ENCODE measurements at places on chromosomes 16 and 17. TPM values are rescaled to one million over a fixed set of nuclear protein-coding genes. Genes with fewer than 3 reads are reported as not detected.

The TAC4 gene
- total RNA-seq, result not detected

The SGSH gene
- total RNA-seq, result 149 TPM

- DNase-seq, result no peak
These were observed 58.2 kb downstream of the SHCBP1 start for GRCh38 chr16:46562979-46563378.

DNA sequence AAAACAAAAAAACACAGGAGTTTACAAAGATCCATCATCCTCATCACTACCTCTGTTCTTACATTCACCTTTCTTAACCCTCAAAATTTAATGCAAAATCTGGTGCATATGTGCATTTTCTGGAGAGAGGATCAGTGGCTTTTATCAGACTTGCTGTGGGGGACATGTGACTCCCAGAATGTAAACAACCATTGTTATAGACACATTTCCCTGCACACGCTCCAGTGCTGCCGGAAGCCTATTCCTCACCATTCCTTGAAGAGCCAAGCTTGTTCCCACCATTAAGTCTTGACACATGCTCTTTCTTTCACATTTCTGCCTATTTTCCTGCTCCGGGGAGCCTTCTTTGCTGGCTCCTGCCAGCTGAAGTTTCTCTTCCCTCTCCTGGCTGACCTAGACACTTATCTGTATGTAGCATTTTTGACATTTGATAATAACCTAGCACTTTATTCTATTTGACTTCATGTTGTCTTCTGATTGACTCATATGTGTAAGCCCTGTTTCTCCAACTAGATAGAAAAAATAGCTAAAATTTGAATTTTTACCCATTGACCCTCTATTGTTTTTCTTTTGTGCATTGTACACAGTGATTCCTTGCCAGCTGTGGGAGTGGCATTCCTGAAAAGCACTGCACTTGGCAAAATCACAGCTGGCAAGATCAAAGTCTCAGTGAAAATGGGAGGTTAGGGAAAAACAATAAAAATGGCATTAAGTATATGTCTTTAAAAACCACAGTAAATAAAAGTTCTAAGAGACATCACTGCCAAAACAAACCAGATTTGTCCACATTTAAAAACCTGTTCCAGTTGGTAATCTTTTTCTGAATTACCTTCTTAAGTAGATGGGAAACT lies 76.8 kb upstream of the CIBAR2 start:
- no peak for DNase-seq

The LRRC75A gene
- 27.2 TPM for total RNA-seq

The ARL4D gene
- total RNA-seq, result 7.1 TPM

- DNase-seq, result no peak
These were observed 4.8 kb upstream of the CALB2 start for GRCh38 chr16:71353736-71354135.

DNA sequence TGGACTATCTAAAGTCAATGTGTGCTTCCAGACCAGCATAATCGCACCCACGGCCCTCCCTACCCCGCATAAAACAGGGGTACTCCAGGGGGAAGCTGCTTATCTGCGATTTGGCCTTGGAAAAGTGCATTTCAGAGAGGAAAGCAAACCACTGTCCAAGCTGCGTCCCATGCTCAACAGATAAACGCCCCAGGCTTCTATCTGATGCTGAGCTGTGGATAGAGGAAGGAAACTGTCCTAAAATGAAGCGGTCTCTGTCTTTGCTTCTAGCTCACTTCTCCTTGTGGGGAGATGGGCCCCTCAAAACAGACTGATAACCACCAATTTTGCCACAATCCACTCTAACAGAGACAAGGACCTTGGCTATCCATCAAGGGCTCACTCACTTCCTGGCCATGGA lies 160.5 kb upstream of the TNRC6C start:
- no peak for DNase-seq

GRCh38 chr17:49739641-49740271 lies 24.2 kb downstream of the FAM117A start:
- DNase-seq, result peak; percentile 82
